Astrocyte (in vitro differentiated cells and primary cell): ENCODE measurements at places on chromosomes 1 and 21. TPM values are rescaled to one million over a fixed set of nuclear protein-coding genes. Genes with fewer than 3 reads are reported as not detected.
A peak's percentile ranks its signal among the peaks of the same experiment; 100 is the strongest.

CYP4Z1 gene
- not detected in 2 replicates for total RNA-seq

S100A7A gene
- total RNA-seq: not detected in 2 replicates

- peaks cover 10% of the 10 kb centered on the region for H3K27me3 ChIP-seq
- no peak for DNase-seq
- no peak overlapping the region for H3K27ac ChIP-seq
- H3K36me3 ChIP-seq: no peaks in the 10 kb centered on the region
- H3K4me3 ChIP-seq: no peak overlapping the region
These were observed 109.5 kb downstream of the PSMG1 start for GRCh38 chr21:39073717-39074116.

GRCh38 chr1:44237721-44238457 lies 24.6 kb downstream of the DMAP1 start:
- H3K27ac ChIP-seq: no peak overlapping the region
- H3K4me3 ChIP-seq: no peak overlapping the region
- no peaks in the 10 kb centered on the region for H3K36me3 ChIP-seq
- DNase-seq: no peak

GRCh38 chr1:50620680-50621329 lies 197.6 kb upstream of the DMRTA2 start:
- H3K27ac ChIP-seq: peak overlapping the region; percentile 3
- DNase-seq: peak; percentile 40
- H3K4me3 ChIP-seq: no peak overlapping the region
- peaks cover 6% of the 10 kb centered on the region for H3K4me1 ChIP-seq
- no peaks in the 10 kb centered on the region for H3K36me3 ChIP-seq

DNA sequence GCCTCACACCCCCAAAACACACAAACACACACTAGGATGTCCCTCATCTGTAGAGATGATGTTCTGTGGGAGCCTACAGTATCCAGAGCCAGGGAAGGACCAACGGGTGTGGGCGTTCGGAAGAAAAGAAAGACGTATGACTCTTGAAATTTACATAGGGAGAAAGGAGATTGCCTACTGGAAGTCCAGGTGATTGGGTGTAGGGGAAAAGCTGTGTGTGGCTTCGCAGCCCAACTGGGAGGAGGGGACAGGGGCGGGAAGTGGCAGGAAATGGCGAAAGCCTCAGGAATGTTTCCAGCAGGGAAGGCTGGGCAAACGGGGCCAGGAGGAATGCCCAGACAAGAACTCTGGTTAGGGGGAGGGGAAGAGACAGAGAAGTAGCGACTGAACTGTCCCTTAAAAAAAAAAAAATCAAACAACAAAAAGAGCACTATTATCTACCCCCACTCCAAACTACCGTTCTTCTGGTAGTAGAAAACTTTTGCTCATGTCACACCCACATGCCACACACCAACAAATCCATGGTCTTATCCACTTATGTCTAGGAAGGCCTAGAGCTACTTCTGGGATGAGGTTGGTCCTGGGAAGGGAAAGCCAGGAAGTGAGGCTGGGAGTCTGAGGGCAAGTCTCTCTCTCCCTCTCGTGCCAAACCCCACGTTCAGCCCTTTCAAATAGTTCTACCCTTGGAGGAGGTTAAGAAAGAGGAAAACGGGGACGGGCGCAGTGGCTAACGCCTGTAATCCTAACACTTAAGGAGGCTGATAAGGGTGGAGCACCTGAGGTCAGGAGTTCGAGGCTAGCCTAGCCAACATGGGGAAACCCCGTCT lies 1.8 kb upstream of the CKS1B start:
- H3K4me1 ChIP-seq: peaks cover 47% of the 10 kb centered on the region
- DNase-seq: peak; percentile 97
- peak overlapping the region; percentile 99 for H3K27ac ChIP-seq
- H3K27me3 ChIP-seq: no peaks in the 10 kb centered on the region

DNA sequence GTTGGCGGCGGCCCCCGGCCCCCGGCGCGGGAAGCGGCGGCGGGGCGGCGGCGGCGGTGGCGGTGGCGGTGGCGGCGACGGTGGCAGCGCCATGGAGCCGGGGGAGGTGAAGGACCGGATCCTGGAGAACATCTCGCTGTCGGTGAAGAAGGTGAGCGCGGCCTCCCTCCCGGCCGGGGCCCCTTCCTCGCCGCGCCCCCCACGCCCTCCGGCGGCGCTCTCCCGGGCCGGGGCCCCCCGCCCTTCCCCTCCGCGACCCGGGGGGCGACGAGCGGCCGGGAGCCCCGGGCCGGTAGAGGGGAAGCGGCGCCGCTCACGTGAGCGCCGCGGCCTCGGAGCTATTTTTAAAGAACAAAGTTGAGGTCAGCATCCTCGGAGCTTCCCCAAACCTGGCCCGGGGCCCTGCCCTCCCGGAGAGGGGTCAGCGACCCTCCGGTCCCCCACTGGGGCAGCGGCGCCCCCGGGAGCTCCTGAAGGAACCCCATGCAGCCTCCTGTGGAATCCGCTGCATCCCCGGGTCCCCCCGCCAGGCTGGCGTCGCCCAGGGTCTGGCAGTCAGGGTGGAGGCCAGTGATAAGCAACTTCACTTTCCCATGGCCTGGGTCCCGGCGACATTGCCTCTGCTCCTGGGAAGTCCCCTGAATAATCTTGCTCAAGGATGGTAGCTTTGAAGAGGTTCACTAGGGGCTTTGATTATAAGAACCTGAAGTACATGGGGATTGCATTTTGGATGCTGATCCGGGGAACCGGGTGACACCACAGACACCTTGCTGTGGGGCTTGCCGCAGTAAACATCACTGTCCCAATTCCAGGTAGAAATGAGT lies 560 bp downstream of the PLEKHM2 start:
- DNase-seq: no peak
- H3K36me3 ChIP-seq: no peaks in the 10 kb centered on the region
- H3K27ac ChIP-seq: peak overlapping the region; percentile 87
- H3K4me1 ChIP-seq: peaks cover 18% of the 10 kb centered on the region

DNA sequence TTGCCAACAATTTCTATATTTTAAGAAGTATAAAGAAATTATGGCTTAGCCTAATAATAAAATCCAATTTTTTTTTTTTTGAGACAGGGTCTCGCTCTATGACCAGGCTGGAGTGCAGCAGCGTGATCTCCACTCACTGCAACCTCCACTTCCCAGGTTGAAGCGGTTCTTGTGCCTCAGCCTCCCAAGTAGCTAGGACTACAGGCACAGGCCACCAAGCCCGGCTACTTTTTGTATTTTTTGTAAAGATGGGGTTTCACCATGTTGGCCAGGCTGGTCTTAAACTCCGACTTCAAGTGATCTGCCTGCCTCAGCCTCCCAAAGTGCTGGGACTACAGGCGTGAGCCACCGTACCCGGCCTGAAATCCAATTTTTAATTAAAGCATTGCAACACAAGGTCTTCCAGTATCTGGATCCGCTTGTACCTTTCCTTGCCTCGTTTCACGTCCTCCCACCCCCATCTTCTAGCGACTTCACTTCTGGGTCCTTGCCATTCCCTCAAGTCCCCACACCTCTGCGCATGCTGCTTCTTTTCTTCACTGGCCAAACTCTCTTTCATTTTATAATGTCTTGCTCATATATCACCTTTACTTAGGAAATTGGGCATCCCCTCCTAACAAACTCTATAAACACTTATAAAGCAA lies 2.3 kb downstream of the FUBP1 start:
- DNase-seq: no peak
- H3K4me1 ChIP-seq: peaks cover 7% of the 10 kb centered on the region
- H3K36me3 ChIP-seq: peaks cover 4% of the 10 kb centered on the region
